PC-3 (cell line): ENCODE measurements at places on chromosomes 16 and 17. TPM values are rescaled to one million over a fixed set of nuclear protein-coding genes. Genes with fewer than 3 reads are reported as not detected.

The TP53TG3C gene
- not detected in 2 replicates for total RNA-seq

The PTX4 gene
- total RNA-seq = 0.22 and 0.40 TPM in 2 replicates

The ABCC3 gene
- 50.2 and 64.4 TPM in 2 replicates for total RNA-seq

The ACAP1 gene
- not detected in 2 replicates for total RNA-seq

The NECAB2 gene
- total RNA-seq = 0.22 and 2.0 TPM in 2 replicates
